ENCODE measurements at places on chromosomes 3 and 15.

DNA sequence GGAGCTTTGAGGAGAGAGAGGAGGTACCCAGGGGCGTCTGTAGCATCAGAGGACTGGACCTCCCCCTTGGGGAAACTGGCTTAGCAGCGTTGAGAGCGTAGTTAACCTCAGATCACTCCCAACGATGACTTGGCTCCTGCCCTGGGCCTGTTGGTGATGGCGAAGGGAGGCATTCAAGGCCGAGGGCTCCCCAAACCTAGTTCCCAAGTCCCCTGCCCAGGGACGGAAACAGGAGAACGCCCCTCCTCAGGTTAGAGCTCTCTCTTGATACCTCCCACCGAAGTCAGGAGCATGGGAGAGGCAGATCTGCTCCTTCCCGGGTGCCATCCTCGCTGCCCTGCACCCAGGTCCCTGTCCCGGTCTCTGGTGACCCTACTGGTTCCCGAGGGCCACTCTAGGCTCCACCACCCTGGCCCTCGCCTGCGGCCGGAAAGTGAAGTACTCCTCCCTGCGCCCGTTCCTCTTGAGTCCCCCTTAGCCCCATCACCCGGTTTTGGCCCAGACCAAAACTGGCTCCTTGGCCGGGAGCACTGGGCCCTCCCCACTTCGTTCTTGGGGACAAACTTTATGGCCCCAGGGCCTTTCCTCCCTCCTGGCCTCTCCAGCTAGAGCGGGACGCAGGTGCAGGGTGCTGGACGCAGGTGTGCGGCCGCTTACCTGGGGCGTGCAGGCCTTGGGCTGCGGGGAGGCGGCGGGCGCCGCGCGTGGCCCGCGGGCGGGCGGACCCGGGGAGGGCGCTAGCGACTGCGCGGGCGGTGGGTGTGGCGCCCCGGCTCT, 2.6 kb upstream of the SKOR1 start:
- DNase-seq = no peak

- no peak for DNase-seq
Observed at GRCh38 chr15:49096090-49096750, 50.0 kb upstream of the SECISBP2L start.

DNA sequence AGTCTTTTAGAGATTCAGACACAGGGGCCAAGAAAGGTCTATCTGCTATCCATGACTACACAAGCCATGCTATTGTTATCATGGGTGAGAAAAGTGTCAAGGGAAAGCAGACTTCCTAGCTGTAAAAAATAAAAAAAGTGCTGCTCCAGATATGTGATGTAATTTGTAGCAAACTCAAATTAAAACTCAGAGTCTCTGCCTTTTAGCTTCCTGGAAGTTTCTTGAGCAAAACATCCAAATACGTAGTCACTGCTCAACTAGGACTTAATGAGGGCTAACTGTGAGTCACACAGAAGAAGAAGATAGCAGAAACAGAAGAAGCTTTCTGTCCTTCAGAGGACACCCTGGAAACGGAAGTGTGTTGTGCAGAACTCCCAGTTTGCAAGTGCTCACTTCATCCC, 393.4 kb upstream of the NR2F2 start:
- no peak for DNase-seq

DNA sequence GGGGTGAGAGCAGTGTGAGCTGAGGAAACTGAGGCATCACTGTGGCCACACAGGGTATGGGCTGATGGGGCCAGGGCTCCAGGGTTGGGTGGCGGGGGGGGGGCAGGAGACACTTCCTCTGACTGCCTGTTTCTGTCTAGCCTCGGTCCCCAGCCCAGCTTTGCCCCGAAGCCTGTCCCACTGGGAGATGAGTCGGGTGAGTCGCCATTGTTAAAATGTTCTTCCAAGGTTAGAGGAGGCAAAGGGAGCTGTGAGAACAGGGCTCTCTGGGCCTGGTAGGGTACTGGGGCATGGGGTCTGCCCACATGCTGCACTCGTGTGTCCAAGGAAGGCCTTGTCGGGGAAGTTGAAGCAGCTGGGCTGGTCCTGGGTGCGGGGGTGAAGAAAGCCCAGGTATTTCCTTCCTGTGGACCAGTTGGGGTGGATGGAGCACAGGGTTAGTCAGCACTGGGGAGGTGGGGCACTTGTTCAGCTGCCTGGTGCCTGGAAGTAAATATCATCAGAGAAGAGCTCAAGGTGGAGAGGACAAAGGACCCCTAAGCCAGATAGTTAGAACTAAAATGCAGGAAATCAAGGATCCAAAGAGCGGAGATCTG, 8.3 kb upstream of the JMJD7 start:
- DNase-seq = no peak

DNA sequence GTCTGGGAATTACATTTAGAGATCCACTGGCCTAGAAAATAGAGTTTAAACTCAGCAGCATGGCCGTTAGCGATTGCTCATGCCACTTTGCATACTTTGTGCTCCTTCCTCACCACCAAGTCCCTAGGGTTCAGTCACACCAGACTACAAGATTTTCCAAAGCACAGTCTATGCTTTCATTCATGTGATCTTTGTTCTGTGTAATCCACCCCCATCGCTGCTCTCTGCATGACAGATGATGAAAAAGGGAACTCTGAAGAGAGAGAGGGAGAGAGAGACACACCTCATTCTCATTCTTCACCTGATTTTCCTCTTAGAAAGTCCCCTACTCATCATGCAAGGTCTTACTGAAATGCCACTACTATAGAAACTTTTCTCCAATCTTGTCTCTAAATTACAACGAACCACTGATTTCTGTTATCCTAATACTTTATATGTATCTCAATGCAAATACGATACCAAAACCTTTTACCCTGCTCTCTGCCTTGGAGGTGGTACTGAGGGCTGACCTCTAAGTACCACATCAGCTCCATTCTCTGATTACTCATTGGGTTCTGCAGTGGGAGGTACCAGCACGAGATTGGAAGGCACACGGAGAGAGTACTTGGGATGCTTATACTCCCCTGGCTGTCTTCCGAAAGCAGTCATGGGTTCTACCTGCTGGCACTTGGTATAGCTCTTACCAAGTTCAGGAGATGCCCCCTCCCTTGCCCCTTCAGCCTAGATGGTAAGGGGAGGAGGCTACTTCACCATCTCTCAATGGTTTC, 1.1 kb upstream of the PARP15 start:
- no peak for DNase-seq

DNA sequence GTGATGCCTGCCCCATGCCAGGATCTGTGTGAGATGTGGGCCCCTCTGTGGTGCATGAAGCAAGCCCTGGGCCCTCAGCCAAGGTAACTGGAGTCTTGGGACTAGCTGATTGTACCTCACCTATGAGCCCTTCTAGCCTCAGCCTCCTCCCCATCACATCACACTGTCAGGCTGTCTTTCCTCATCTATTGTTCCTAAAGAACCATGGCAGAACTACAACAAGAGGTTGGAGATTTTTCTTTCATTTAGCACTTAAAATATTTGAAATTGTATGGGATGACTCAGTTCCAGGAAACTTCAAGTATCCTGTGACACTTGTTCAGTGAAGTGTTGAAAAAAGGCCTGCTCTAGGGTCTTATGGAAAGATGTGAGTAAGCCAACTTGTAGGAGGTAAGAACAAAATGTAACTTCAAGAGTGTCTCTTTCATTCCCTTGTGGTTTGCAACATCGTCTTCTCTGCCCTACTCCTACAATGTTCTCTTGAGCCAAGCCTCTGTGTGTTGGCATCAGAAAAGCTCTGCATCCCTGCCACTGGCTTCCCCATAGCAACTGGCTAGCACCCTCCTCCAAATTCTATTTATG, 58.7 kb upstream of the TIPARP start:
- DNase-seq = no peak

DNA sequence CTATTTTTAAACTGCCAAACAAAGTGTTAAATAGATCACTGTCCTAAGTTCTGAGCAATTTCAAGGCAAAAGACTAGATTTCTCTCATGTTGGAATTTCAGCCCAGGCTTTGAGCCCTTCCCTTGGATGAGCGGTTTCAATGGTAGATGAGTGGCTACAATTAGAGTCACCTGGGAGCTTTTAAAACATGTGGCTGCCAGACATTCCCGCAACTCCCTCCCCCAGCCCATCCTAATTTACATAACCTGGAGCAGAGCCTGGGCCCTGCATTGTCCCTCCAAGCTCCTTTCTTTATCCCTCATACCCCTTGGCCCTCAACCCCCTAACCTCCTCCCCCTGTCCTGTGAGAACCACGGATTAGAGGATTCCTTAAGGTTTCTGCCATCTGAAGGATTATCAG, 357.5 kb upstream of the UMPS start:
- no peak for DNase-seq

DNA sequence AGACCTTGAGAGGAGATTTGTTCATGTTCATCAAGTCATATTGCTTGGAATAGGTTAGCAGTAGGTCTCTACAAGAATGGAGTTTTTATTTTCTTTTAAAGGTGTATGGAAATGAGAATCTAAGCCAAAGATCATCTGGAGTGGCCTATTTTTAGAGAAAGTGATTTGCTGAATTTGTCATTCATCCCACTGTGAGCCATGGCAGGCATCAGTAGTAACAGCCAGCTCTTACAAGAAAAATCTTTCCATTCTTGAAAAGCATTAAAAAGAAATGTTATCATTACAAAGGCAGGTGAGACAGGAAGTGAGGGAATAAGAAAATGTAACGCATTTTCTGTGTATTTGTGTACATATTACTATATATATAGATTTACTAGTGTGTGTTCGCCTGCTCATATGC, 29.6 kb downstream of the STAC start:
- DNase-seq = no peak

GRCh38 chr15:90326441-90326840, 25.6 kb upstream of the ZNF774 start:
- no peak for DNase-seq

- no peak for DNase-seq
Observed at GRCh38 chr3:43515970-43516635, 105.7 kb downstream of the ANO10 start.

DNA sequence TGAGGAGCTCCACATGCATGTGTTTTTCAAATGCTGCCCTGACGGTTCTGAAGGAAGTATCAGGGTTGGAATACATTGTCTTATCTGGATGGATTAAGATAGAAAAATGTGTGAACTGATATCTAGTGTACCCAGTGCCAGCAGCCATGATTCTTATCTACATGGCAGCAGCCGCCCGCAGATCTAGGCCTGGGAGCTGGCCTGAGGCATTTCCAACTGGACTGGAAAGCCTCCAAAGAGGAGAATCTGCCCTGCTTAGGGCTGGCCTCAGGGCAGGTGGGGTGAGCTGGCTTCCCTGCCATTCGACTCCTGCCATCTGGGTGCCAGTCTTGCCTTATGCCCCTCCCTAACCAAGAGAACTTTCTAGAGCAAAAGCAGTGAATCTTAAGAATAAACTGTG, 125.8 kb downstream of the SSR3 start:
- no peak for DNase-seq

- no peak for DNase-seq
Observed at GRCh38 chr15:101496198-101496986, 6.9 kb upstream of the PCSK6 start.

GRCh38 chr15:57792724-57793449, 86.4 kb downstream of the POLR2M start:
- no peak for DNase-seq

DNA sequence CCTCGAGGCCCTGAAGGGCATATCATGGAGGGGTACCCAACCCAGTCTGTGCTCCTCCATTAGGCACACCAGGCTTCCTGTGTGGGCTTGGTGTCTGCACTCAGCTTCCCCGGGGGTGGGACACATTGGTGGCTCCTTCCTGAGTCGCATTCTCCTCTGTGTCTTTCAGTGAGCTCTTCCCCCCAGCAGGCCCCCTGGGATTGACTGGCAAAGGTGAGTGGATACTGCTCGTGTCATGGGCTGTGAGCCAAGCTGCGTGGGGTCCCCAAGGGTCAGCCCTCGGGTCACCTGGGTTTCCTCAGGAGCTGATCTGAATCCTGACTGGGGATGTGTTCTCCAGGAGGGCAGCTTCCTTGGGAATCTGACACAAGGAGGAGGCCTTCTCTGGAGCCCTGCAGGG, 231.0 kb downstream of the SNRPN start:
- DNase-seq = no peak

DNA sequence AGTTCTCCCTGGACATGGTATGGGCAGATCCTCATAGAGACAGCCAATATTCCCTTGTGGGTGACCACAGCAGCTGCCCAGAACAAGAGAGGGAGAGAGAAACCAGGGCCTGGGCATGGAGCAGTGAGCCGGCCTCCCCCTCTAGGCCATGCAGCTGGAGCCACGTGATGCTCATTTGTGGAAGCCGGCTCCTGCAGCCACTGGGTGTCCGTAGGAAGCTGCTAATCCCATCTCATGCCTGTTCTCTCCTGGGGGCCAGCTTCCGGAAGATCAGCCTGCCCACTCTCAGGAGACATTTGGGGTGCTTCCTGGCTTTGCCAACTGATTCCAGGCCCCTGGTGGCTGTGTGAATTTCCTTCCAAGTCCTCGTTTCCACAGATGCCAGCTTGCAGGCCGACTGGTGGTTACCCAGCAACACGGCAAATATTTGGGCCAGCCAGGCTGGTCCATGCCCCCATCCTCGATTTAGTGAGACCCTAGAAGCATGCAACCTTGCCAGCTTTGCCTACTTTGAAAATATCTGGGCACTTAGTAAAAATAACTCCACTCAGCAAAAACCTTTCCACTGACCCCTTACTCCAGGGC, 55.3 kb downstream of the LINGO1 start:
- DNase-seq = no peak

- no peak for DNase-seq
Observed at GRCh38 chr15:80114114-80114513, 38.7 kb upstream of the FAH start.

DNA sequence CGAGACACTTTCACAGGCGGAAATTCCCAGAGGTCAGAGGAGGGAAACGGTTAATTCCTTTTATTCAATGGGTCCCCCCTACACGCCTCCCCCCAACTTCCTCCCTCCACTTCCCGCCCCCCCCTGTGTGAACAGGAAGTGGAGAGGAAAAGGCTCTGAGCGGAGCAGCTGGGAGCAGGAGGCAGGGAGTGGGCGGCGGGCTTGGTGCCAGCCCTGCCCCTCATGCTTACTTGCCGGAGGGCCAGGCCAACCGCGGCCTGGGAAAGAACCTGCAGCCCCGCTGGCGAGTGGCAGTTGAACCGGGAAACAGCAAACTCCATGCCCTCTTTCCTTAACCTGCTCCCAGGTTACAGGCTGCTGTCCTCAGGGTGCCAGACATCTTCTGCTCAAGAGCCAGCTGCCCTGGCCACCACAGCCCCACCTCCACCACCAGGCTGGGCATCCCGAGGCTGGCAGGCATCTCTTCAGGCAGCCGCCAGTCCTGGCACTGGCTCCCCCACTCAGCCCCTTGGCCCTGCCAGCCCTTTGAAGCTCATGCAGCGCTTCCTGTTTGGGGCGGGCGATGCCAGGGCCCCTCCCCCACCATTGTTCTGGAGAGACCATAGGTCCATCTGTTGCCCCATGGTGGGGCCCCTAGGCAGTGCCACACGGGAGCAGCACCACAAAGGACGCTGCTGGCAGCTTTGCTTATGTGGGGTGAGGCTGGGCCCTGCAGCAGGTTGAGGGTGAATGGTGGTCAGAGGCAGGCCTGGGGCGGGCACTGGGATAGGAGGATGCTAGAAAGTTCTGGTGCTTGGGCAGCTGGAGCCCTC, 12.9 kb downstream of the VPS18 start:
- DNase-seq = no peak

GRCh38 chr3:141412087-141412935, 44.0 kb downstream of the ZBTB38 start:
- peak; percentile 87 for DNase-seq

- DNase-seq = no peak
Observed at GRCh38 chr15:98381446-98381845, 266.9 kb upstream of the IGF1R start.

Data from natural killer cell (primary cell).